GM10248 (cell line): ENCODE measurements at places on chromosomes 4 and X.

DNA sequence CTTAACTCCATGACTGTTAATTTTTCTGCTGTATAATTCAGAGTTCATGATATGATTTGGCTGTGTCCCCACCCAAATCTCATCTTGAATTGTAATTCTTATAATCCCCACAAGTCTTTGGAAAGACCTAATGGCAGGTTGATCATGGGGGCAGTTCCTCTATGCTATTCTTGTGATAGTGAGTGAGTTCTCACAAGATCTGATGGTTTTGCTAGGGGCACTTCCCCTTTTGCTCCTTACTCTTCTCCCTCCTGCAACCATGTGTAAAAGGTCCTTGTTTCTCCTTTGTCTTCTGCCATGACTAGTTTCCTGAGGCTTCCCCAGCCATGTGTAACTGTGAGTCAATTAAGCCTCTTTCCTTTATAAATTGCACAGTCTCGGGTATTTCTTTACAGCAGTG, 1751.9 kb downstream of the ARAP2 start:
- DNase-seq: no peak

- no peak for DNase-seq
These were observed 111.9 kb downstream of the MAPK10 start for GRCh38 chr4:86247906-86248305.

DNA sequence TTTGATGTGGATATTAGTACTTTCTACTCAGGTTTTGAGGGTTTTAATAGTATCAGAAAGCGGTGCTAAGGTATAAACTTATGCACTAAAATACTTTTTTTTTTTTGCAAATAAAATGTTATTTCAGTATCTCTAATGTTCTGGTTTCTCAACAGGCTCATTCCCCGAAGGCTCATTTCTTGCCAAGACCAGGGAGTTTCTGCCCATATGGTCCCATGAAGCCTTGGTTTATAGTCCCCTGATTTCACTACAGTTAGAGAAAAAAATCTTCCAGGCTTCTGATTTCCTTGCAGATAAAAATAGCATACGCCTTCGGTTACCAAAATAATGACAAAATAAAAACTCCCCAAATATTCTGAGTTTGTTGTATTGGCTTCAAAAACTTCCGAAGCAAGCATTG, 814.2 kb upstream of the PABPC4L start:
- DNase-seq: no peak

- DNase-seq: no peak
These were observed 654 bp upstream of the DDIT4L start for GRCh38 chr4:100190643-100191600.

- no peak for DNase-seq
These were observed 716.1 kb upstream of the INTU start for GRCh38 chr4:126916626-126917140.

DNA sequence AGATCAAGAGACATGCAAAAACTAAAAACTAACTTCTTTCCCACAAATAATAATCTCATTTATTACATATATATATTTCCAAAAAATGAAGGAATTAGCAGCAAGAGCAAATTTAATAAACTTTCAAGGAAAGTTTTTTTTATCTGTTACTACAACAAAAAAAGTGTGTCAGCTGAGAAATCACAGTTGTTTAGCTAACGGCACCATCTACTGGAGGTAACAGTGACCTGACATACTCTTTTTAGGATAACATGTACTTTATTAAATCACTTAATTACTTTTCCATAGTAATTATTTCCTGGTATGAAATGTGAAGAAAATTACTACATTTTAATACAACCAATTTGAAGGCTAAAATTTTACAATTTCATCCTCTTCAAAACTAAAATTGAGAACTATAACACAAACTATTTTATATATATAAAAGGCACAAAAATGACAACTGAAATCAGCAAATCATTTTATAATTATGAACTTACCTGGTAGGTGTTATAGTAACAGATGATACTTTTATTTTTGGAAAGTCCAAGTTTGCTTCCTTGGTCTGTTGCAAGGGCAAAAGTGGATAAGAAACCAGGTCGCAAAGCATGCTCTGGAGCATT, 9.1 kb downstream of the LAMTOR3 start:
- DNase-seq: peak; percentile 14

GRCh38 chr4:185079271-185079905, 61.1 kb downstream of the HELT start:
- no peak for DNase-seq

GRCh38 chrX:95071621-95072020, 1397.6 kb downstream of the FAM133A start:
- no peak for DNase-seq

- no peak for DNase-seq
These were observed 819.5 kb downstream of the TECRL start for GRCh38 chr4:63589796-63590195.

DNA sequence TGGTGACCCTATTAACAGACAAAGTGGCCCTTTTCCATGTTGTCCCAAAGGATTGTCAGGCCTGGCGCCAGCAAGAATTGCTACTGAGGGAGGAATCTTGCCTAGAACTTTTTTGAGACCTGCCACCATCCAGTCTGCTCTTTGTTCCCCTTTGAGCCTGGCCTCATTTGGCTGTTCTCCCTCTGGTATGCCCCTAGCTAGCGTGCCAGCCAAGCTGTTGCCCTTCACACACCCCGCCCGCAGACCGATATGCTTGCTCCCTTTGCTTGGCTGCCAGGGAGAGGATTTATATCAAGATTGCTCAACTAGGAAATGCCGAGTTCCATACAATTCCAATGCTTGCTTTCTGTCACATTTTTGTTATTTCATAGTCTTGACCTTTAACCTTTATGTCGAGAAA, 24.4 kb downstream of the IGSF1 start:
- no peak for DNase-seq

DNA sequence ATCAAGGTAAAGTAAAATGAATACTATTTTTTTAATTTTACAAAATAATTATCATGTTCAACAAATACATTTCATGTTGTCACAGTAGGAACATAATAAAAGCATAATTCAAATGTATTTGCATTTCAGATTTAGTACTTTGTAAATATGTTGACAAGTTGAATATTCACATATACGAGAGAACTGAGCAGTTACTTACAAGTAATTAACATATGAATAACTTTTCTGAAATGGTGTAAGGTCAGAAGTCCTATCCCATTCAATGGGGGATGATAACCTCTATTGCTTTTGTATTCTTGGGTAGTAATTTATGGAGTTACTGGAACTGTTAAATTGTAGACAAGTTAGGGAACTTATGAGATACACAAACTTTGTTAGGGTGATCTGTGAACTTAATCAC, 191.1 kb downstream of the COX7B2 start:
- no peak for DNase-seq

DNA sequence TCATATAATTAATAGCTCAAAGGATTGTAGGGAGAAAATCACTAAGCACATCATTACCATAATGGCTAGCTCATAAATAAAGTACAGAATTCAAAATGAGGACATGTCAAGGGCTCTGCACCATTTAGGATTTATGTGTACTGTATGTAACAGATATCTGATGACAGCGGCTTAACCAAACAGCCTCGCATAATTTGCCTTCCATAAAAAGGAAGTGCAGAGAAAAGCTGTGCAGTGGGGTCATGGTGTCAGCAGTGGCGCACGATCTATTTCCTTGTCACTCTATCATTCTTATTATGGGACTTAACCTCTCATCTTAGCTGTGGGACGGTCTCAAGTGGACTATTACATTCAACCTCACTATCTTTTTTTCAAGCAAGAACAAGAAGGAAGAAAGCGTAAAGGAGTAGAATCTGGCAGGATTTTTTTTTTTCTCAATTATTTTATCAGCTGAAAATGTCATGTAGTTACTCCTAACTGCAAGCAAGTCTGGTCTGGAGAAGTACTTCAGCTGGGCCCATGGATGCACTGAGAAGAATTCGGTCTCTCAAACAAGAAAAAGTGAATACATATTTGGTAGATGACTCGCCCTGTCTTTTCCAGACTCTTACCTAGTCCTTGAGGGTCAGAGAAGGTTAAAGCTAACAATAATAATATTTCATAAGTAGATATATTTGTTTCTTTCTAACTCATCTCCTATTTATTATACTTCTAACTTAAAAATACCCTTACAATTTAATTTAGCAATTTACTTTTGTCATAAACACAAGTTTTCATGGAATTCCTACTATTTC, 94.6 kb downstream of the COX18 start:
- no peak for DNase-seq
